H9 (cell line): ENCODE measurements at places on chromosomes 2 and 18. TPM values are rescaled to one million over a fixed set of nuclear protein-coding genes. Genes with fewer than 3 reads are reported as not detected.
A peak's percentile ranks its signal among the peaks of the same experiment; 100 is the strongest.

TMSB10 gene
- total RNA-seq = 755 and 770 TPM in 2 replicates

POTEC gene
- total RNA-seq = not detected in 2 replicates

GPR35 gene
- 0.66 and 1.4 TPM in 2 replicates for total RNA-seq

TUBB8B gene
- total RNA-seq = 0.72 and 1.0 TPM in 2 replicates

COLEC12 gene
- 0.59 and 0.70 TPM in 2 replicates for total RNA-seq

- no peak for DNase-seq
Observed at GRCh38 chr2:152814475-152815030, 96.1 kb downstream of the ARL6IP6 start.

- no peak for DNase-seq
Observed at GRCh38 chr18:44880170-44880569, 199.5 kb downstream of the SETBP1 start.

DNA sequence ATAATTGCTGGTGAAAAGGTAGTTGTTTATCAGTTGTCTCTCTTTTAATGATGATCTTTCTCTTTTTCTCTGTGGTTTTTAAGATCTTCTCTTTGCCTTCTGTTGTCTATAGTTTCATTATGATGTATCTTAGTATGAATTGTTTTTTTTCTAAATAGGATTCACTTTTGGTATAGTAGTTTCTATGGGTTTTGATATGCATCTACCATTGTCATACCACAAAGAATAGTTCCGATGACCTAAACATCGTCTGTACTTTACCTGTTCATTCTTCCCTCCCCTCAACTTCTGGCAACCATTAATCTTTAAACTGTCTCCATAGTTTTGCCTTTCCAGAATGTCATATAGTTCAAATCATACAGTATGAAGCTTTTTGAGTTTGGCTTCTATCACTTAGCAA is 19.6 kb downstream of the RDH14 start:
- DNase-seq = no peak

GRCh38 chr2:155310589-155310988 is 612.1 kb downstream of the KCNJ3 start:
- no peak for DNase-seq

- peak; percentile 28 for DNase-seq
Observed at GRCh38 chr2:177076636-177077179, 135.9 kb upstream of the HNRNPA3 start.

- no peak for DNase-seq
Observed at GRCh38 chr2:98935111-98935770, 784 bp downstream of the CRACDL start.

DNA sequence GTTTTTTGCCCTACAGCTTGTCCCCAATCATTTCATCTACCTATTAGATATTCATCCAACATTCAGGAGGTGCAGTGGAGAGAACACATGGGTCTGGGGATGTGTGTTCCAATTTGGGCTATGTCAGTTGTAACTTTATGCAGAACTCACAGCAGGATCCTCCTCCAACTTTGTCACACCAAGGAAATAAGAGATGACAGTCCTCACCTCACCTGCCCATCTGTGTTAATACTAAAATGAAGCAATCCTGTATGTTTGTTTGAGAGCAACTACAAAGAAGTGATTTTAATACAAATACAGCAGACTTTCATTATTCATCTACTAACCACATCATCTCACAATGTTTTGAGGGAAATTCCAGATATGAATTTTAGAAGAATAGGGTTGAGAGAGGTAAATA is 126.7 kb downstream of the ARHGAP15 start:
- no peak for DNase-seq

- no peak for DNase-seq
Observed at GRCh38 chr2:217193431-217194340, 333.8 kb upstream of the TNP1 start.

DNA sequence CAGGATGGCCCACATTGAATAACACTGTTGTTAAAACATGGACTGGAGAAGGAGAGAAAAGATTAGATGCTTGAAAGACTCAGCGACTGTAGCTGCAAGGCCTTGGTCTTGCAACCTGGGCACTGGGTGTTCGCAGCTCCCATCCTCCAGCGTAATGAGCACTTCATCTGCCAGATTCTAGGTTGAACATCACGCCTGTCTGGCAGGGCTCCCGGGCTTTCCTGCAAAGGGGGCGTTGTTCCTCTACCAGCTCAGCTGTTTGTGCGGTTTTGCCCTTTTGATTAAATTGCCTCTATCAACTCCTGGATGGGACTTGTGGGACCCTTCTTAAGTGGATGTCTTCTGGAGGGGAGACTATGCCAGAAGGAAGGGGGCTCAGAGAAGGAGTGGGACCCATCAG is 215.4 kb downstream of the KLHL29 start:
- no peak for DNase-seq

DNA sequence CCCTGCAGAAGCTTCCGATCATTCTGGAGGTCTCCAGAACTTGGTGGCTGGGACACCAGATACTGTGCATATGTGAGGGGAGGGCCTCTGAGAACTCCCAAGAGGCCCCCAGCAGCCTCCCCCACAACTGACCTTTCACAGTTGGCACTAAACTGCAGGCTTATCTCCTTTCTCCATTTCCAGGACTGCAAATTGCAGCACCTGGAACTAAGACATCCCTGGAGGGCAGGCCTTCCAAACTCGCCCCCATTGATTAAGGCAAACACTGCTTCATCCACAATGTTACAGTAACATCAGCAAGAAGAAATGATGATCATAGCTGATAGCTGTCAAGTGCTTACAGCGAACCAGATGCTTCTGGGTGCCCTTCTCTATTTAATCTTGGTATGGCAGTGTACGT is 67.9 kb downstream of the TGOLN2 start:
- DNase-seq = no peak

GRCh38 chr2:189629531-189630453 is 31.5 kb upstream of the ASNSD1 start:
- no peak for DNase-seq

- no peak for DNase-seq
Observed at GRCh38 chr18:25145731-25146511, 206.0 kb downstream of the ZNF521 start.

DNA sequence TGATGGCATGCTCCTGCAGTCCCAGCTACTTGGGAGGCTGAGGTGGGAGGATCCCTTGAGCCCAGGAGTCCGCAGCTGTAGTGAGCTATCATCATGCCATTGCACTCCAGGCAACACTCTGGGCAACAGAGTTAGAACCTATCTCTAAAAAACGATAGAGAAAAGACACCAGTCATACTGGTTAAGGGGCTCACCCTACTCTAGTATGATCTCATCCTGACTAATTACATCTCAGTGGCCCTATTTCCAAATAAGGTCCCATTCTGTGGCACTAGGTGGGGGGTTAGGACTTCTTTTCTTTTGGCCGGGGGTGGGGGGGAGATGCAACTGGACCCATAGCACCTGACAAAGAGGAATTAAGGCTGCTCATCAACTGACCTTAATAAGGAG is 163.2 kb upstream of the NCK2 start:
- no peak for DNase-seq

- no peak for DNase-seq
Observed at GRCh38 chr2:223644136-223644535, 42.0 kb upstream of the SCG2 start.

GRCh38 chr2:18396329-18397010 is 164.0 kb downstream of the RDH14 start:
- no peak for DNase-seq

DNA sequence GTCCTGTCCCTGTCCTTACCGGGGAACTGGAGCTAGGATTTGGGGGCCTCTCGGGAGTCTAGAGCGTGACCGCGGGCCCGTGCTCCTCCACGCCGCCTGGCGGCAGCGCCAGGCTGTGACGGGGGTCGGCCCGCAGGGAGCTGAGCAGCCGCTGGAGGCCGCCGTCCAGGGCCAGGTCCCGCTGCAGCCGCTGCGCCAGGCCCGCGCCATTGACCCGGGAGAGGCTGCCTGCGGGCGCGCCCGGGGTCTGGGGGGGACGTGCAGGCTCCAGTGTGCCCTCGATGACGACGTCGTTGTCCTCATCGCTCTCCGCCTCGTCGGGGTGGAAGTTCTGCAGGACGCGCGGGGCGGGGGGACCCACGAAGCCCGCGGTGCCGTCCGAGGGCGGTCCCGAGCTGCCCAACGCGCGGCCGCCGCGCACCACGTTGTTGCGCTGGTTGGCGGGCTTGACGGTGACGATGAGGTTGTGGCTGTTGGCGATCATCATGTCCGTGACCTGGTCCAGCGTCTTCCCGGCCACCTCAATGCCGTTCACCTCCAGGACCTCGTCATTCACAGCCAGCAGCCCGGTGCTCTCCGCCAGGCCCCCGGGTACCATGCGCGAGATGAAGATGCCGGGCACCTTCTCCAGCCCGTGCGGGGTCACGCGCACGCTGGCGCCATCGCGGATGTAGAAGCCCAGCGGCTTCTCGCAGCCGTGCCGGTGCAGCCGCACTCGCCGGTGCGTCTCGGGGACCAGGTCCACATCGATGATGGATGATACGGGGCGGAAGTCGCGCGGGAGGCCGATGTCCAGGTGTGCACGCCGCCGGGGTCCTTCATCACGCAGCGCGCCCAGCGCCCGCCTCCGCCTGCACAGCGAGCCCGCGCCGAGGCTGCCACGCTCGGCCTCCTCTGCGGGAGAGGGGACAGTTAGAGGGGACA is 50.9 kb downstream of the ADNP2 start:
- DNase-seq = peak; percentile 75

DNA sequence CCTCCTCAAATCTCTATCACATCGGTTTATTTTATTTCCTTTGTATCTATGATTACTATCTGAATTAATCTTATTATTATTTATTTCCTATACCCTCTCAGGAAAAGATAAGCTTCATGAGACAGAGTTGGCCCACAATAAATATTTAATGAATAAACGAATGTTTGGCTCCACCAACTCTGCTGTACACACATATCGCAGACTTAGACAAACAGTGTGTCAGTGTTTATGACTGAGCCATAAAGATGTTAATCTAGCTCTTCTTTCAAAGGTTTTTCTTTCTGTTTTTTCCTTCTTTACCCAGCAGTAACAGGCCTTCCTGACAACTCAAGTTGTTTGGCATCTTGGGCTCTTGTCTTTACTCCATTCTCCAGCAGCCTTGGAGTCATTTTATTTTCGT is 329.5 kb downstream of the CDH2 start:
- no peak for DNase-seq

DNA sequence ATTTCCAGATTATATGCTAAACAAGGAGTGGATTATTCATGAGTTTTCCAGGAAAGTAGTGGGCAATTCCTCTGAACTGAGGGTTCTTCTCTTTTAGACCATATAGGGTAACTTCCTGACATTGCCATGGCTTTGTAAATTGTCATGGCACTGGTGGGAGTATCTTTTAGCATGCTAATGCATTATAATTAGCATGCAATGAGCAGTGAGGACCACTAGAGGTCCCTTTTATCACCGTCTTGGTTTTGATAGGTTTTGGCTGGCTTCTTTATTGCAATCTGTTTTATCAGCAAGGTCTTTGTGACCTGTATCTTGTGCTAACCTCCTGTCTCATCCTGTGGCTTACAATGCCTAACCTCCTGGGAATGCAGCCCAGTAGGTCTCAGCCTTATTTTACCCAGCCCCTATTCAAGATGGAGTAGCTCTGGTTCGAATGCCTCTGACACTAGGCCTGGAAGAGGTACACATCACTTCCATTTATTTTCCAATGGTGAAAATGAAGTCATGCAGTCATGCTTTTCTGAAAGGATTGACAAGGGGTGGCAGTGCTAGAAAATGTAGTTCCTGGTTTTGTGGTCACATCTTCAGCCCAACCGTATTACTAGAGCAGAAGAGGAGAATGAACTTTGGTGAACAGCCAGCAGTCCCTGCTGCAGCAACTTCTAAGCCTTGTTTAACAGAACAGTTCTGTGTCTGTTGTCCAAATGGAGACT is 26.6 kb upstream of the ITGA4 start:
- no peak for DNase-seq

- DNase-seq = no peak
Observed at GRCh38 chr18:68735483-68736343, 20.8 kb upstream of the TMX3 start.

GRCh38 chr2:26651470-26651771 is 10.3 kb upstream of the CIB4 start:
- no peak for DNase-seq

DNA sequence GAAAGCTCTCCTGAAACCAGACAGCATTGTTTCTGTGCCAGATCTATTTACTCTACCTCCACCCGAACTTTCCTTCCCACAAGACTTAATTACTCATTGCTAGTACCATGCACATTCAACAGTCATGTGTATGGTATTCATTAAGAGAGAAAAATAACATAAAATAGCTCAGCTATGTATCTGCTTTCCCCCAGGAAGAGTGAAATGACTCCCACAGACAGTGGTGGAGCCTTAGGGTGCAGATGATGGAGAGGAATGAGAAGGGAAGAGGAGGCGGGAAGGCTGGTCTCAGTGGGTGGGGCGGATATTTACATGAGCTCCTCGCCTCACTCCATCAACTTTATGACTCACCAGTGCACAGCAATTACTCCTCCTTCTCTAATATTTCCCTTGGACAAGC is 724.5 kb downstream of the EPHA4 start:
- no peak for DNase-seq
